ENCODE measurements at places on chromosomes 11 and 22.
A peak's percentile ranks its signal among the peaks of the same experiment; 100 is the strongest.

- no peak for DNase-seq
These were observed 59.2 kb upstream of the FSHB start for GRCh38 chr11:30171661-30172060.

DNA sequence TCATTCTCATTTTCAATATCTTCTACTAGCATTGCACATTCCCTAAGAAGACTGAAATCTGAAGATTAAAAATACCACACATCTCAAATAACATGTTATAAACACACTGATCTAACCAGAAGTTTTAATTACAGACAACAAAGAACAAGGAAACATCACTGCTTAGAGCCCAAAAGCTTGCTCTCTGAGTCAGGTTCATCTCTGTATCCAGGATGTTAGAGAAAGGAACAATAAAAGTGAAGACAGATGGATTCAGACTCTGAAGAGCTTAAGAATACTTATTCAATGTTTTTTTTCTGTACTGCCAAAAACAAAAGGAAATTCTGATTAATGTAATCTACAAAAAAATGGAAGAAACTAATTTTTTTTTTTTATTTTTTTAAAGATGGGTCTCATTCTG is 16.5 kb downstream of the RDX start:
- DNase-seq, result no peak

GRCh38 chr11:10916665-10917064 is 58.8 kb upstream of the ZBED5 start:
- DNase-seq, result no peak

DNA sequence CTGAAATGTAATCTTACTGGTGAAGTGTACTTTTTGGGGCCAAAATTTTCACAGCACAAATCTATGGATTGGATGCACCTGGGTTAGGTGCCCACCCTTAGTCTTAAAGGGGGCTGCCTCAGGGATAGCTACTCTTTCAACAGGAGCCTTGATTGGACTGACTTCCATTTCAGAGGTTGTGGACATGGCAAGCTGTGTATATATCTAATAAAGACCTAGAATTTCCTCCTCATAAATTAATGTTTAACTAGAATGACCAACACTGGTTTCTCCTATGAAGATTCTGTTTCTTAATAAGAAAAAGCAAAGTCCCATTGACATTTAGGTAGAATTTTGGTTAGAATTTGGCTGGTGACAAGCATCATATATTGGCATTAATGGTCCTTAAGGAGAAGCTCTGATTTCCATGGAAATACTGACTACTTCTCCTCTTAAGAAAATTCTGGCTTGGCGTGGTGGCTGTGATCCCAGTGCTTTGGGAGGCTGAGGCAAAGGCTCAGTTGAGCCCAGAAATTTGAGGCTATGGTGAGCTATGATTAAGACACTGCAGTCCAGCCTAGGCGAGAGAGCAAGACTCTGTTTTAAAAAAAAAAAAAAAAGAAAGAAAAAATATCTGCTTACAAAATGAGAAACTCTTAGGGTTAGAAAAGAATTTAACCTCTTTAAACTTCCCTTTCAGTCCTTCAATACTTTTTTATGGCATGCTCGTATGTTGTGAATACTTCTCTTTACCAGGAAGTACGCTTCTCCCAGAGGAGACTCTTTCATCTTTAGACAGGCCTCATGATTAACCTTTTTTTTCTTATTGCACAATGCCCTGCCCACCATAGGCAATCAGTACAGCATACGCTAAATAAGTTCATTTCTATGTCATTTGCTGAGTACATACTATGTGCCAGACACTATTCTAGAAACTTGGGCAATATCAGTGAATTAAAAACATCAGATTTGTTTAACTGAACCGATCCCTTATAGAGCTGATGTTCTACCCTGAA is 77.2 kb downstream of the PRR5L start:
- no peak for DNase-seq

GRCh38 chr11:123859731-123860130 is 25.7 kb downstream of the TMEM225 start:
- DNase-seq, result no peak

DNA sequence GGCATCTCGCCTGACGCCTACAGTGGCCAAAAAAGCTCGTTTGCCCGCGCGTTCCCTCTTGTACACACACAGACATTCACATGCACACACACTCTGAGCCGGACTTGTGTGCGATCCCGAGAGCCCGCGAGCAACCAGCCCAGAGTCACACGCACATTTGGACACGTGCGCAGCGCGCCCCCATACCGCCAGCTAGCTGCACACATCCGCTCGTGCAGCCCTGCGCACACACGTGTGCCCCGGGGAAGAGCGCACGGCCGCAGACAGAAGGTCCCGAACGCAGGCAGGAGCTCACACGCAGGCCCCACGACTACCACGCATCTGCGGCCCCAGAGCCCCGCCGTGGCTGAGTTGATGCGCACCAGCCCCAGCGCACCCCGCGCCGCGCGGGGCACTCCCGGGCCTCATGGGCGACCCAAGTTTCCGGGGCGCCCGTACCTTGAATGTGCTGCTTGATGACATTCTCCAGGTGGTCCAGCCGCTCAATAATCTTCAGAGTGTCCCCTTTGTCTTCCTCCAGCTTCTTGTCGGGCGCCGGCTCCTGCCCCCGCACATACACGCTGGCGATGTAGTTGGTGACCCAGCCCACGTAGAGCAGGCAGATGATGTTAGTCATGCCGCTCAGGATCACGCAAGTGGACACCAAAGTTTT is 758 bp downstream of the GALNT18 start:
- no peak for DNase-seq

- peak; percentile 9 for DNase-seq
These were observed 436.9 kb downstream of the BUD13 start for GRCh38 chr11:116335891-116336290.

- DNase-seq, result peak; percentile 96
These were observed 8.1 kb upstream of the DGKZ start for GRCh38 chr11:46338988-46339666.

- DNase-seq, result no peak
These were observed 51.0 kb upstream of the CARS1 start for GRCh38 chr11:3108183-3108721.

- peak; percentile 27 for DNase-seq
These were observed 24.3 kb downstream of the MPPED1 start for GRCh38 chr22:43435851-43436811.

DNA sequence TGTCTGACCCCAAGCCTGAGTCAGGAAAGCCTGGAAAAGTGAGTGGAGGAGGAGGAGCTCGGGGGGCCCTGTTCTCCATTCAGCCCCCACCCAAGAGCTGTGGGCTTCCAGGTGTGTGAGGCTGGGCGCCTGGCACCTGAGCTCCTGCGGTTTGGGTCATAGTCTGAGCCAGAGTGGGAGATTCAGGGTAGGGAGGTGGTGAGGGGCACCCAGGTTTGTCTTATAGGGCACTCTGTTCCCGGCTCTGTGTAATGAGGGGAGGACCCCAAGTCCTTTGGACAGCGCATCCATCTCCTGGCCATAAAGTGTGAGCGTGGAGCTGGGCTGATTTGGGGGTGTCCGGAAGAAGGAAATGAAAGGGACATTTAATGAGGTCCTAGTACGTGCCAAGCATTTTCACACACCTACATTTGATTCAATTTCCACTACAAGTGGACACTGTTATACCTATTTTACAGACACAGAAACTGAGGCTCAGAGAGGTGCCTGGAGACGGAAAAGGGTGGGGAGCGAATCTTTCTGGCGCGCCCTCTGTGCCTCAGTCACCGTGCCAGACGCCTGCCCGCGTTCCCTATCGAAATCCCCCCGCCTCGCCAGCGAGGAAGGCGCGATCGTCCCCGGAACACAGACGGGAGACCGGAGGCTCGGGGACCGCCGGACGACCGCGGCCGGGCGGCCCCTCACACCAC is 1.2 kb downstream of the NPTXR start:
- no peak for DNase-seq

DNA sequence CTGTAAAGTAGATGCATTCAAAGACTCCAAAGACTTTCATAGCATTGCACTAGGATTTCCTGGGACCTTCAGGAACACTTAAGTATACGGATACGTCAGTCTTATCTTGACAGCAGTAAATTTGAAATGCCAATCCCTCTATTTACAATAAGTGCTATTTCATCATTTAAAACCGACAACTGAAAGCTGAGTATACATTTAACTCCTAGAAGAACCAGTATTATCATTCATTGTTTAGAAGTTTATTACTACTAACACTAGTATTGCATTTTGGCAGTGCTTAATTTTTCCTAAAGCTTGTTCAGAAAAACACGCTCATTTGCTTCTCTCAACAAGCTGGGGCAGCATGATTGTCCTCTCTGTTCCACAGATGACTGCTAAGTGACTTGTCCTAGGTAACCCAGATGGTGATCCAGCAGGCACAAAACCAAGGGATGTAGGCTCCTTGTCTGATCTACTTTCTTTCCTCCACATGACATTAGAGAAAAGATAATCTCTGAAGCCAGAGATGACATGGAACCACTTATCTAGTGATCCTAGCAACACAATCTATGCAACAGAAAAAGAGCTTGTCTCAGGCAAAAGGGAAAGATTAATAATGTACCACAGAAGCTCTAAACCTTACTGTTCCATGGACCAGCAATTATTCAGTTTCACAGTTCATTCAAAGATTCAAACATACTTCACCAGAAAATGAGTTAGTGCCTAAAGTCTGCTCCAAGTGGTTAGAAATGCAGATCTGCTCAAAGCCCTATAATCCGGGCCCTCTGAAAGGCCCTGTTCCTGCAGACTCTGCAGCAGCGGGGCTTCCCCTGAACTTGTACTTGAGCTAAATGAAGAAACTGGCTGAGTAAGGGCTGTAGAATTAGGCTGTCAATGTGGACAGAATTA is 5.2 kb downstream of the MAML2 start:
- DNase-seq, result no peak

- DNase-seq, result no peak
These were observed 14.0 kb downstream of the CFAP300 start for GRCh38 chr11:102061276-102061675.

DNA sequence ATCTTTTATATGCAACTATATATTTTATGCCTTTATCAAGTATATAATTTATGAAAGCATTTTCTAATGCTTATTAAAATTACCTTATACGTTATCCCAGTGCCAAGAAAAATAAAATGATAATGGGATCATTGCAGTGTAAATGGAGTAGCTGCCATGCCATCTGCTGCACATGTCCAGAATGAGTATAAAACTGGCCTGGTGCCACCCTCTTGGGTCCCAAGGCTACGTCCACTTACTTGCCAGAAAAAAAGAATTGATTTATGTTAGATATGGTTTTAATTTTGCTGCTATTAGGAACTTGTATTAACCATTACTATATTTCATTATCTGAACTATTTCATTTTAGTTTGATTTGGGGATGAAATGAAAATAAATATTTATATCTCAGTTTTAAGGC is 1127.1 kb upstream of the CNTN5 start:
- DNase-seq, result no peak

DNA sequence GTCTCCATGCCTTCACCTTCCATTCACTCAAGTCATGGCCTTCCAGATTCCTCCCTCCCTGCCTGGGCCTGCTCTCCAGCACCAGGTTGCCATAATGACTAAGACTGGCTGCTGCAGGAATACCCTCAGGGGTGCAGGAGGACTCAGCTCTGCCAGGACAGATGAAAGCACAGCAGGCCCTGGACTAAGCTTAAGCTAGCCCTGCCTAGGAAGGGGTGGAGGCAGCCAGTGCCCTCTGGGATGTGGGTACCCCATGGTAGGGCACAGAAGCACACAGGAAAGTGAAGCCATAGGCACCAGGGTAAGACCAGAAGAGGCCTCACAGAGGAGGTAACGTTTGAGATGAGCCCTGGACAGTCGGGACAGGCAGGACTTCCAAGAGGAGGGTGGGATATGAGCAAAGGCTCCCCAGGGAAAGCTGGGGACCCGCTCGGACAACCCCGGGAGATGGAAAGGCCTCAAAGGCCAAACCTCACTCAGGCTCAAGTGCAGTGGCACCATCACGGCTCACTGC is 3.0 kb upstream of the RIN1 start:
- no peak for DNase-seq

DNA sequence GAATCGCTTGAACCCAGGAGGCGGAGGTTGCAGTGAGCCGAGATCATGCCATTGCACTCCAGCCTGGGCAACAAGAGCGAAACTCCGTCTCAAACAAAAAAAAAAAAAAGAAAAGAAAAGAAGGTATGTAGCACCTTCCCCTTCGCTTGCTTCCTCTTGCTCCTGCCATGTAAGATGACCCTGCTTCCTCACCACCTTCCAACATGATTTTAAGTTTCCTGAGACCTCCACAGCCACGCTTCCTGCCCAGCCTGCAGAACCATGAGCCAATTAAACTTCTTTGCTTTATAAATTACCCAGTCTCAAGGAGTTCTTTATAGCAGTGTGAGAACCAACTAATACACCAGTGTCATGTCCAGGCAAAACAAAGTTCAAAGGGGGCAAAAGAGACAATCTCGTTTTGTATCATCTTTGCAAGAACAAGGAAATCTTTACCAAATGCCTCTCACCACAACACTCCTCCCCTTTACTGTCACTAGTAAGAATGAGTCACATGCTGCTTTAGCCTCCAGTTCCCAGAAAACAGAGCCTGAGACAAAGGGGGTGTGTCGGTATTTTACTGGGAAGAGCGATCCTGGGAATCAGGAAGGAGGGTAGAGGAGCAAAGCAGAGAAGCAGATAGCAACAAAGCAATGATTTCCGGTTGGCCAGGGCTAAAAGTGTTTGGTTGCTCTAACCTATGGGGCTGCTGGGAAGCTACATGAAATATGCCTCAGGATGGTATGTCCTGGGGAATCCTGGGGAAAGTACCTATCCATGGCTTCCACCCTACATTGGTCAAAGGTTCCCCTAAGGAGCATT is 10.5 kb upstream of the MCHR1 start:
- DNase-seq, result no peak

GRCh38 chr11:93591247-93591898 is 48.2 kb upstream of the SMCO4 start:
- no peak for DNase-seq

DNA sequence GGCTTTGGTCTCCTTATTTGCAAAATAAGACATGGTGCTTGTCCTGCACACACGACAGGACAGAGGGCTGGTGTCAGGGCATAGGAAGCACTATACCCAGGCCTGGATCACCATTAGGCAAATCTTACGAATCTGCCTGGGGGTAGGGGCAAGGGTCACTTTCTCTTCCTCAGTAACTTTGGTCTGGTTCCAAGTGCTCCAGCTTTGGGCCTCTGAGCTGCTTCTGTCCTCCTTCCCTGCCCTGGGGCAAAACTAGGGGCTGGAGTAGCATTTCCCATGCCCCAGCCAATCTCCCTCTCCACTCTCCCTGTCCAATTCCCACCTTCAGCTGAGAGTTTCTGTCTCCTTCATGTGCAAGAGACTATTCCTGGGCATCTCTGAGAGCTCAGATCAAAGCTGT is 123.7 kb upstream of the NECTIN1 start:
- no peak for DNase-seq

DNA sequence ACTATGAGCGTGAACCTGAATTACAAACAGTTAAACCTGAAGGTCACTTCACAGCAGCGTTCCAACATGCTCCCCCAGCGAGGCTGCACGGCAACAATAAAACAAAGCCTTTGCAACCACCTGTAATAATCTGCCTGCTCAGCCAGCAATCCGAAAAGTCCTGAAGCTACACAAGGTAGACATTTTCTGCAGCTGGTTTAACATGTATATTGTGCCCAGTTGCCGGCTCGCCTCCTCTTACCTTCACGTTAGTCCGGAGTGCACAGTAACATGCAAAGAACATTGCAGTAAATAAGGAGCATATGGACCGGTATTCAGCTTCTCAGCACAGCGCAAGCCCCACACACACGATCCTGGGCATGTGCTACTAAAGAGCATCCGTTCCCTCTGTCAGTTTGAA is 704.3 kb downstream of the DLG2 start:
- DNase-seq, result no peak
